Fibroblast of pulmonary artery (primary cell): ENCODE measurements at places on chromosomes 7 and 10.

- DNase-seq, result no peak
These were observed 21.0 kb downstream of the SHH start for GRCh38 chr7:155791214-155791737.

DNA sequence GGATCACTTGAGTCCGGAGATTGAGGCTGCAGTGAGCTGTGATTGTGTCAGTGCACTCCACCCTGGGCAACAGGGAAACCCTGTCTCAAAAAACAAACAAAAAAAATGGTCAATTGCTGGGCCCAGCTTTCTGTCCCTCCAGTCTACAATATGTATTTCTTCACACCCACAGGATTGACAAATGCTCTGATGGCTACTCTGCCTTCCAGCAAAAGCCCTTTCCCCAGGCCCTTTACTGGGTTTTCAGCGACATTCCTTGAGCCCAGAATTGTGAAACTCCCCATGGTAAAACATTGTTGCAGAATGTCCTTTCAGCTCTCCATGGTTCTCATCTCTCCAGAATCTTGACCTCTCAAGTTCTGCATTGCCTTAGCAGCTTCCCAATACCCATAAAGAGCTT lies 23.7 kb upstream of the TNKS2 start:
- no peak for DNase-seq

GRCh38 chr7:95316588-95316987 lies 7.7 kb downstream of the PON1 start:
- DNase-seq, result no peak

DNA sequence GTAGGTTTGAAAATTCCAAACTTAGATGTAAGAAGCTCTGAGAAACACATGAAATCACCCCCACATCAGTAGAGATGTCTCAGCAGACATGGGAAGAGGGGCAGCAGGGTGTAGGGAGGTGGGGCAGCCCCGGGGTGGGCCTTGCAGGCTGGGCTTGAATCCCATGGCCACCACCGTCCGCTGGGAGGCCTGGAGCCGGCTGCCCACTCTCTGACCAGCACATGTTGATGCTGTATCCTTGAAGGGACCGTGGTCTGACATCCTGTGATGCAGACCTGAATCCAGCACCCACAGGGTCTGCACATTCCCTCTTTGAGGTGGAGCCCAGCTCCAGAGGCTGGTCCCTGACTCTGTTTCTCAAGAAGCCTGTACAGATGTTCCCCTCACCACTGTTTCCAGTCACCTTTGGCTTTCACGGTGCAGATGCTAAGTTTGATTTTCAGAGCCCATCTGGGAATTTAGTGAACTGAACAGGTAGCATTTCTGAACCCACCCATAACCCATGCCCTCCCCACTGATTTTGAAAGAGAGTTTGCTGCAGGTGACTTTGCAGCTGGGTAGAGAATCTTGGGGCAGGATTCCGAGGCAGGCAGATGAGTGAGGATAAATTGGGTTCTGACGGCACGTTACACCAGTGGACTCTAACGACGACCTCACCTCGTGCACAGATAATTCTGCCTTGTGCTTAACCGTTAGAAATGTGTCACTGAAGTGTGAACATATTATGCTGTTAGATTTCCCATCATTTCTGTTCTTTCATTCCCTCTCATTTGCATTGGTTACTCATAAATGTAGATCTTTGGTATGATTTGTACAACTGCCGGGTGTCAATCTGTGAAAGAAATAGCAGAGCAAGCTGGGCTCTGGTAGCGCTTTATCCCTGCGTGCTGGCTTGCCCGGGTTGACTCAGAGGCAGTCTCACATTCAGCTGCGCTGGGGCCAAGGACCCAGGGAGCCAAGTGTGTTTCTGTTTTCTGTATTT lies 45.7 kb downstream of the IKZF1 start:
- DNase-seq, result no peak

- DNase-seq, result no peak
These were observed 20.2 kb upstream of the FRA10AC1 start for GRCh38 chr10:93722550-93722949.

- DNase-seq, result no peak
These were observed 13.3 kb upstream of the MIOS start for GRCh38 chr7:7553386-7553785.

- DNase-seq, result no peak
These were observed 10.1 kb upstream of the LEP start for GRCh38 chr7:128231021-128231420.

DNA sequence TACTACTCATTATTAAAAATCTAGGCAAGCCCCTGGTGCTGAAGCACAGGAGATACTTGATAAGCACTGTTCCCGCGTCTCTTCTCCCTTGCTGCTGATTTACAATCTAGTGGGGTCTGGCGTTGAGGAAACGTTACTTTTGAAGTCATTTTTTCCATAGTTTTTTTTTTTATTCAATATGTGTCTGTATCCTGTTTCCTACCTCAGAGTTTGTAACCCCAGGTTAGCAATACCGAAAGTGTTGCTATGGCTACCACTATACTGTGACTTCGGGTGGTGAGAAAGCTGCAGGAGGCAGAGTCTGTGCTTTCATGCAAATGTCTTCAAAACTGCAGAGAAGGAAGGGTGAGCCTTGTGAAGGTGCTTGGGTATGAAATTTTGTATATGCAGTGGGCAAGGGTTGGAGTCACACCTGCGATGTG lies 458.8 kb upstream of the GHITM start:
- DNase-seq, result no peak

DNA sequence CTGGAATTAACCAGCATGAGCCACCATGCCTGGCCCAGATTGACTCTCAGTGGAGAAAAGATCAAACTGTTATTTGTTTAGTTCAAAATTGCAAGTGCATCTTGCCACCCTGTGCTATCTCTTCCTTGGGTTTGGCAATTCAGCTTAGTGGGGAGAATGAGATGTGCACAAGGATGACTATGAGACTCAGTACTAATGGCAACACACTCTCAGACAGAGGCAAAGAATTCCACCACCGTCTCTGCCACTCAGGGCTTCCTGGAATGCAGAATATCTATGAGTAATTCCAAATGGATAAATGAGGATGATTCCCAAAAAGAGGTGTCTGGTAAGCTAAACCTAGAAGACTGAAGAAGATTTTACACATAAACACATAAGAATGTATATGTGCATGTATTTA lies 525.8 kb downstream of the NRG3 start:
- DNase-seq, result no peak

GRCh38 chr7:113143486-113144257 lies 25.3 kb upstream of the SMIM30 start:
- no peak for DNase-seq

GRCh38 chr7:133437544-133437943 lies 184.7 kb downstream of the EXOC4 start:
- DNase-seq, result no peak

GRCh38 chr10:126063353-126063791 lies 167.0 kb downstream of the FANK1 start:
- DNase-seq, result peak; percentile 48

DNA sequence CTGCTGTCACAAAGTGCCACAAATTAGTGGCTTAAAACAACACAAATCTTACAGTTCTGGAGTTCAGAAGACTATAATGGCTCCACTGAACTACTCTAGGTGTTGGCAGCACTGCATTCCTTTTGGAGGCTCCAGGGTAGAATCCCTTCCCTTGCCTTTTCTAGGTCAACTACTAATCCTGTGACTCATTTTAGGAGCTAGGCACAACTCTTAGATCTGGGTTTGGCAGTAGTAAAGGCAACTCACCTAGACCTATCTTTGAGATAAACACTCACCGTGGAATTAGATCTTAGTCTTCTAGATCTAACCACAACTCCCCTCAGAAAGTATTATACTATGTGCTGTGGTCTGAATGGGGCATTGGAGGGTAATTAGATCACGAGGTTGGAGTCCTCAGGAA lies 60.4 kb downstream of the ANKIB1 start:
- DNase-seq, result no peak

- no peak for DNase-seq
These were observed 3.9 kb downstream of the CH25H start for GRCh38 chr10:89203237-89203636.

- no peak for DNase-seq
These were observed 167.6 kb downstream of the SNX13 start for GRCh38 chr7:17772581-17773288.
